ENCODE measurements at places on chromosomes 3 and 15.

GRCh38 chr15:78828920-78829319, 17.7 kb upstream of the ADAMTS7 start:
- no peak for DNase-seq

GRCh38 chr15:48059791-48060190, 61.0 kb upstream of the SLC24A5 start:
- no peak for DNase-seq

- DNase-seq: no peak
Observed at GRCh38 chr3:186526256-186526606, 17.9 kb downstream of the CRYGS start.

- peak; percentile 64 for DNase-seq
Observed at GRCh38 chr3:58824285-58824684, 157.7 kb upstream of the FAM3D start.

DNA sequence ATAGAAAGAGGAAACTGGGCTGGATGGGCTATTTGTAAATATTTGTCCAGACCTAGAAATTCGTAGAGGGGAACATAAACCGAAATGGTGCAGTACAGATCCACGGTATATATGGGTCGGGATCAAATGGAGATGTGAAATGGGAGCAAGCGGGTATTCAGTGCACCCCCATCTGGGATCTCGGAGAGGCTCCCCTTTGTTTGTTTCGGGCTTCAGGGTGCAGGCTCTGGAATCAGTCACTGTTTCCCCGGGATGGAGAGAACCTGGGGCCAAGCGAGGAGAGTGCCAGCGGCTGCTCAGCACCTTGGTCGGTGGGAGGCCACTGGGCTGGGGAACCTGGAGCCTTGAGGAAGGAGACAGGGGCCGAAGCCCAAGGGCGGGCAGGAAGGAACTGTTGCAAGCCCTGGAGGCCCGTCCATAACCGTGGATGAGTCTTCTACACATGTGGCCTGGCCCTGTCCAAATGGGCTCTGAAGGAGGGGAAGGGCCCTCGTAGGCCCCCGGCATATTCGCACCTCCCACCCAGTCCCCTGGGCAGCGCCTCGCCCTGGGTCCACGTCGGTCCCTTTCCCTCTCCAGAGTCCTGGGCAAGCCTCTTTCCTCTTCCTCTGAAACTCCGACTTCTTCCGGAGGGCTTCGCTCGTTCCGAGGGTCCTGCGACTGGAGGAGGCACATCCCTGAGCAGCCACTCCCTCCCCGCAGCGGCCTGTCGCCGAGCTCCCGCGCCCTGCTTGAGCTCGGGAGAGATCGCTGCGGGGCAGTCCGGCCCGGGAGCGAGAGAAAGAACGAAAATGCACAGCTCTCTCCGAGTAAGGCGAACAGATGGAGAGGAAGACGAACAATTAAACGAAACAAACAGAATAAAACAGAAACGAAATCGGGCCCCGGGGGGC, 3.0 kb downstream of the ISL2 start:
- no peak for DNase-seq

Data from HEK293T (cell line).